ENCODE measurements at places on chromosomes 16 and 17. TPM values are rescaled to one million over a fixed set of nuclear protein-coding genes. Genes with fewer than 3 reads are reported as not detected.

DNA sequence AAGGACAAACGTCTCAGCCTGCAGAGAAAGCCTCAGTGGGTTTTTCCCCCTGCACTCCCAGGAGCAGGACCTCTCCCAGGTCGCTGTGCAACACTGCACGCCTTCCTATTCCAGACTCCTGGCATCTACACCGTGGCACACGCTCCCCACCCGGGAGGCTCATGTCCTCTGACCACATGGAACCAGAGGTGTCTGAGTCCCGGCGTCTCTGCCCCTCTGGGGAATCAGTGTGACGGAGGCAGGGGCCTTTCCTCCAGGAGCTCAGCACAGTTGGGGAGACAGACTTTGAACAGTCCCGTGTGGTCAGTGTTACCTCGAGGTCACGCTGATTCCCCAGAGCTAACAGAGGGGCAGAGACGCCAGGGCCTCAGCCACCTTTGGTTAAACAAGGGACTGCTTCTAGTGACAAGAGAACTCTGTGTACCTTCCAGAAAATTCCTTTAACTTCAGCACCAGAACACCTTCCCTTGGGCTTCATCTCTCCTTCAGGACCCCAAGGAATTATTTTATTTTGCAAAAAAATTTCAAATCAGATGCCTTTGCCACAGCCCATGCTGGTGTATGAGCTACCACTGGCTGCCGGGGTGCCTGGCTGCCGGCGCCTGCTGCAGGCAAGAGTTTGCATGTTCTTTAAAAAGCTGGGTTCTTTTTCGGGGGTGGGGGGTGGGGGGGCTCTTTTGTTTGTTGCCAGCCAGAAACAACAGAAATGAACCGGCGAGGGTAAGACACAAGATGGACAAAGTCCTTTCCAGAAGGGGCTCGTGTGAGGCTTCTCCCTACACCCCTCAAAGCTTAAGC, 6.6 kb downstream of the CANT1 start:
- DNase-seq: no peak

DNA sequence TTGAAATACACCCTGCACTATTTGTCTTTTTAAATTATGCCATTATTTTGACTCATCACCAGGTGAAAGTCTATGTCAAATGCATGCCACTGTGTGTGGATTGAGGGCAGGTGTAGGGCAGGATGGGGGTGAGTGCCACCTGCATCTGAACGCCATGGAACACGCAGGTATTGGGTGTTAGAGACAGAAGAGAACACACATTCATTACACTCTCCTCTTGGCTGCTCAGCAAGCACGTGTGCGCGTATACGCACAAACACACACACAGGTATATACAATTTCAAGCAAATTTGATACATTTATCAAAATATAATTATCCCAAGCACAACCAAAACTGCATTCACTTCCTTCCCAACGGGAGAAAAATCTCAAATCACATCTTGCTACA, 268.9 kb downstream of the NTN1 start:
- DNase-seq: no peak

The KRTAP17-1 gene
- not detected for total RNA-seq

The AKAP10 gene
- total RNA-seq: 51.9 TPM

The ZG16B gene
- total RNA-seq: 2.4 TPM

The KRTAP9-8 gene
- not detected for total RNA-seq

The PPP1R27 gene
- not detected for total RNA-seq

GRCh38 chr17:74452841-74453661, 13.4 kb upstream of the CD300A start:
- DNase-seq: no peak

DNA sequence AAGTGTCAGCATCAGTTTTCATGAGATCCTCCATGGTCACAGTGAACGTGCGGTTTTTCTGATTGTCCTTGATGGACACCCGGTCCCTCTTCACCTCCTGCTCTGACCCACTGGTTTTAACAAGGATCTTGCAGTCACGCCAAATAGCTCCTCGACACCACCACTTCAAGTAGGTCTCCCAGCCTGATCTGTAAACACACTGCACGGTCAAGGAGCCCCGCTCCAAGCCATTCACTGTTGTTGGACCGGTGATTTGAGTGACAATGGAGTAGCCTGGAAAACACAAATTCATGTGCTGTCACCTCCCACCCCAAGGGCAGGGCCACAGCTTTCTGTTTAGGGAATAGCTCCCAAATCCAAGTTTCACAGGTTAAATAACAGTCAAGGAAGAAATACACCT, 8.2 kb downstream of the CD300LF start:
- no peak for DNase-seq

- DNase-seq: no peak
Observed at GRCh38 chr16:73371584-73372319, 323.8 kb upstream of the ZFHX3 start.

DNA sequence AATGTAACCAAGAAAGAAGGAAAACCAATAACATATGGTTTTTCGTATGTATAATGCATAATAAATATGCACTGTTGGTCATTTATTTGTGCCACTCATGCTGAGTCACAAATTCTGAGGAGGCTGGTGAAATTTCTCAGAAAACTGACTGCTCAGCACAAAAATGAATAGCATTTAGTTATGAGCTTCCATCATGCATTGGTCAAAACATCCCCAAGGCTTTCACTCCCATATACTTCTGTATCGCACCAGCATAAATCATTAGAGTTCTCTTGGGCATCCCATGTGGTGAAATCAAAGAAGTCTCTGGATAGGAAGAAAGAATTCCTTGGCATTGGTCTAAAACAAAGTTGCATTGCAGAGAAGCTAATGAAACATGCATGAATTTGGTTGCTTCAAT, 785.6 kb upstream of the CDH8 start:
- DNase-seq: no peak

The ABAT gene
- 9.0 TPM for total RNA-seq

DNA sequence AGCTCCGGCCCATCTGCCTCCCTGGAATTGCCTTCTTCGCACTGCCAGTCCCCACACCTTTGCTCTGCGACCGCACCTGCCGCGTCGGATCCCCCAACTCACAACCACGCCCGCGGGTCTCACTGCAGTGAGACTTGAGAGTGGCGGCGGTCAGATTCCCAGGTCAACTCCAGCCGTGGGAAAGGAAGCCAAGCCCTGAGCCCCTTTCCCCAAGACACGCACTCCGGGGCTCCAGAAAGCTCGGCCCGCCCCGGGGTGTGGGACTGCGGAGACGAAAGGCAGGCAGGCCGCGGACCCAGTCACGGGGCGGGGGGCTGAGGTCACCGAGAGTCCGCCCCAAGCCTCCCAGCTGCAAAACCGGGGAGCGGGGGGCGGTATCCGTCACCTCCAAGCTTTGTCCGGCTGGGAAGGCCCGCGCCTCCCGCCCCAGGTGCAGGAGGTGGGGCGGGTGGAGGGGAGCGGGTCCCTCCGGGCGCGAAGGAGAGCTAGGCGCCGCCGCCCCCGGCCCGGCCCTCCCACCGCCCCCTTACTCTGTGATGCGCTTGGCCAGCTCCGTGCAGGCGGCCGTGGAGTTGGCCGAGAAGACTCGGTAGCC, 615 bp downstream of the PRPSAP1 start:
- DNase-seq: no peak

- no peak for DNase-seq
Observed at GRCh38 chr17:75364078-75364477, 41.4 kb downstream of the GRB2 start.

- no peak for DNase-seq
Observed at GRCh38 chr16:88473666-88474534, 20.8 kb downstream of the ZFPM1 start.

GRCh38 chr16:49670627-49671026, 185.3 kb downstream of the ZNF423 start:
- no peak for DNase-seq

DNA sequence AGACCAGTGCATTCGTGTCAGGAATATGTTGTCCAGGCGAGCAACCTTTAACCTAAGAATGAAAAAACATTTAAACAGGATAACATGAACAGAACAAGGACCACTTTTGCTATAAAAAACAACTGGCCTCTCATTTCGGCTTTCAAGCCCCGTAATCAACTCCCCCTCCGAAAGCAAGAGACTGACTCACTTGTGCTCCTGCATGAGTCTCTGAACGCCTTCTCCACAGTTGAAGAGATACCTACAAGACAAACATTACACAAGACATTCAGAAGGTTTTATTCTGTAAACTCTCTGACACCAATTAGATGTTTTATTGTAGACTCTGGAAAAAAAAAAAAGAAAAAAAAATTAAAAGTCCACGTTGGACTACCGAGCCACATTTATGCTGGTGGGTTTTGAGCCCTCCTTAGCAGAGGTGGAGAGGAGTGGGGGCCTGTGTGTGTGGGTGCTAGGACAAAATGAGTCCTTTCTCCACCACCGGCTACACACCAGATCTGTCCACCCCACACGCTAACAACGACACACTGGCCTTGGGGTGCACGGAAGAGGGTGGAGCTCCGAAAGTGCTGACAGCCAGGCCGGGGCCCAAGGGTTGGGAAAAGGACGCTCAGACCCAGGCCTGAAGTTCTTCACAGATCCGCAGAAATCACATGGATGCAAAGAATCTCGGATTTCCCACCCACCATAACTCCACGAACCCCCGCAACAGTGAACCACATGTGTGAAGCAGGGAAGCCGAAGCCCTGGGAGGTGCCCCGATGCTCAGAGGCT, 759 bp downstream of the ELAC2 start:
- DNase-seq: no peak

- DNase-seq: no peak
Observed at GRCh38 chr16:66752379-66752778, 970 bp upstream of the DYNC1LI2 start.

The KRTAP9-2 gene
- not detected for total RNA-seq

DNA sequence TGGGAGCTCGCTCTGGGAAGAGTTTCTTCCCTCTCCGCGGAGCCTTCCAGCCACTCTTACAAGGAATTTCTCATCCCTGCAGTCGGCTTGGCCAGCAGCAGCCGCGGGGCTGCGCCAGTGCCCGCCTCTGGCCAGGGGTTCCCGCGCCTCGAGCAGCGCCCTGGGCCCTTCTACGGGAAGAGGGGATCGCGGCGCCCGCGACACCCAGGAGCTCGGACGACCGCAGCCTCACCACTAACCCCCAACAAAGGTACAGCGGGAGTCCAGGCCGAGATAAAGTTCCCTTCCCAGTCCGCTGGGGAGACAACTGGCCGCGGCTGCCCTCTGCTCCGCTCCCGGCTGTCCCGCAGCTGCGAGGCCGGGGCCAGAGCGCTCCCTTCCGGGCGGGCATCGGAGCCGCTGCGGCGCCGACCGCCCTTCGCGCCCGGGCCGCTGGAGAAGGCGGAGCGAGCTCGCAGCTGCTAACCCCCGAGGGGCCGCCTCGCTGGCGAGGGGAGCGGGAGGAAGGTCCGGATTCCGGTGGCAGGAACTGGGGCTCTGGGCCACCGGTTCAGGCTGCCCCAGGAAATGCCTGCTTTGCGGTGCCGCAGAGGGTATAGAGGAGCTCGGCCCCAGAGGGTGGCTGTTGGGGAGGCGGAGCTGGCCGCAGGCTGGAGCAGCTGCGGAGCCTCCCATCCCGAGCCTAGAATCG, 3.6 kb upstream of the HS3ST3B1 start:
- DNase-seq: no peak

The HSF5 gene
- total RNA-seq: 0.26 TPM

The ZC3H7A gene
- total RNA-seq: 78.8 TPM

DNA sequence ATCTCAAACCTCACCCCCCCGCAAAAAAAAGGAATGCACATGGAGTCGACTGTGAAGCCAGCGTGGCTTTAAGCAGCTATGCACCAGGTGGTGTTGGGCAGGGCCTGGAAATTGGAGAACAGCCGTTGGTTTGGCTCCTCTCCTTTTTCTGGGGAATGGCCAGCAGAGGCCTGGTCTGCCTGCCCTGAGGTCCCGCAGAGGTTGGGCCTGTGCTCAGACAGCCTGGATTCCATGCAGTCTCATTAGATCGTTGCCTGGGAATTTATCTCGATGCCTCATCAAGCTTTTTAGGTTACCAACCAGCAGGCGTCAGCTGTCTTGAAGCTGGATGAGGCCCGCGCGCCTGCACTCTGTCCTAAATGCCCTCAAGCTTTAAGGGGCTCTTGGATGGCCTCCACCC, 9.8 kb downstream of the SLC12A3 start:
- peak; percentile 28 for DNase-seq

The C16orf86 gene
- 1.2 TPM for total RNA-seq

The RAB26 gene
- total RNA-seq: 0.63 TPM

DNA sequence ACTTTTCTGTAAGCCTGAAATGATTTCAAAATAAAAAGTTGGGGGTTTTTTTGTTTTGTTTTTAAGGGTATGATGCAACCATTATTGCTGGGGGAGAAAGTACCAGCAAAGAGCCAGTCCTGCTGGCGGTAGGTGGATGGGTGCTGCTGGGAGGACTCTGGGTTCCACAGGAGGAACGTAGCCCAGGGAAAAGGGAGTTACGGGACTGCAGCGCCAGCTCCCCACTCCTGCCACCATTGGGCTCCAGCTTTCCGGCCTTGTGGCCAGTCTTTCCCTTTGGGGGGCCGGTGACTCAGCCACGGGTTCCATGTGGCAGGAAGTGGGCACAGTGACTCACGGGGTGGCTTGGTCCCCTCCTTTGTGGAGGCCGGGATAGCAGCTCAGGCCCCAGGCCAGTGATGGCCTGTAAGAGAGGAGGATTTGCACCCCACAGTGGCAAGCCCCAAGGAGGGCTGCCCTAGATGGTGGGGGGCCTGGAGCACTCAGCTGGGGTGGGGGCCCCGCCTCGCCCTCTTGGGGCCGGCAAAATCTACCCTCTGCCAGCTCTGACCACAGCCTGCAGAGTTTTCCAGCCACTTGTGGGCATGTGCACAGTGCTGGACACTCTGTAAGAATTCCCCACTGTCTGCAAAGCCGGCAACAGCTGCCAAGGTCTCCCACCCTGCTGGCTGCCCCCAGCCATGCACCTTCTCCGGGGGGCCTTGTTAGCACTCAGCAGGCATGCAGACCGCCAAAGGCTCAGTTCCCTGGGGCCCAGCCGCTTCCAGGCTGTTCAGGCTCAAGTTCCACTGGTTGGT, 30.4 kb downstream of the SOCS3 start:
- no peak for DNase-seq

- no peak for DNase-seq
Observed at GRCh38 chr16:86322283-86322682, 188.0 kb upstream of the FOXF1 start.

DNA sequence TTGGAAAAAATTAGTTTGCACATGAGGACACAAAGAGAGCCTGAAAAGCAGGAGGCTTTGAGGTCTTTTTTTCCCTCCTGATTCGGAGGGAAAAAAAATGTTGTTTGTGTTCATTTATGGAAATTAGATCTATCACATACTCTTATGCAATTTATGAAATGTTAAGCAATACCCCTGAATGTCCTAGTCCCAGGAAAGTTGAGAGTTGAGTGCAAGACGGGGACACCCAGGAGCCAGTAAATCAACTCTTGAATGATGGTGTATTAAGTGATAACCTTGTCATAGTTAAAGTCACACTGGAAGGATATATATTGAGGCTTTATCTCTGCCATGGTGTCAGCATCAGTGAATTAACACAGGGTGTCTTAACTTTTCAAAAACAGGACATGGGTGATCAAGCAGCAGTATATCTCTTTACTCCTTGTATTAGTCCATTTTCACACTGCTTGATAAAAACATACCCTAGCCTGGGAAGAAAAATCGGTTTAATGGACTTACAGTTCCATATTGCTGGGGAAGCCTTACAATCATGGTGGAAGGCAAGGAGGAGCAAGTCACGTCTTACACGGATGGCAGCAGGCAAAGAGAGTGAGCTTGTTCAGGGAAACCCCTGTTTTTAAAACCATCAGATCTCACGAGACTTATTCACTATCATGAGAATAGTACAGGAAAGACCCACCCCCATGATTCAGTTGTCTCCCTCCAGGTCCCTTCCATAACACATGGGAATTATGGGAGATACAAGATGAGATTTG, 469.0 kb downstream of the MAF start:
- DNase-seq: no peak

All from urinary bladder (tissue), 4 donors.